ENCODE measurements at places on chromosomes 16 and 17.

DNA sequence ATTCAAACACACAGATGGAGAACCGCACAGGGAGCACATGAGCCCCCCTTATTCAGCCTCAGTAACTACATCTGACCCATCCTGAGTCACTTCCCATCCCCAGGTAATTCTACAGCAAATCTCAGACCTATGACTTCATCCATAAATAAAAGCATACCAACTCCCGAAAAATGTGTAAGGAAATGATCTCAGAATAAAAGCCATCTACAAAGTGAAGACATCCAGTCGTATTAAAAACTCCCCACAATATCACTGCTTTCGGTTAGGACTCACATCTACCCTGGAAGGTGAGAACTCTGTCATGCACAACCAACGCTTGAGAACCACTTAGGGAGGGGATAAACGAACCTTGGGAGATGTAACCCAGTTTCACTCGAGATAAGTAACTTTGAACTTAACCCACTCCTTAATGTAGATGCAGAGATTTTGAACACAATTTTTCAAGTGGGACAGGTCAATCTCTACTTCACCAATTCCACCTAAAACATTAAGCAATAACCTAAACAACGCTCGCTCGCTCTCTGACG lies 1.3 kb downstream of the USP36 start:
- DNase-seq, result no peak

DNA sequence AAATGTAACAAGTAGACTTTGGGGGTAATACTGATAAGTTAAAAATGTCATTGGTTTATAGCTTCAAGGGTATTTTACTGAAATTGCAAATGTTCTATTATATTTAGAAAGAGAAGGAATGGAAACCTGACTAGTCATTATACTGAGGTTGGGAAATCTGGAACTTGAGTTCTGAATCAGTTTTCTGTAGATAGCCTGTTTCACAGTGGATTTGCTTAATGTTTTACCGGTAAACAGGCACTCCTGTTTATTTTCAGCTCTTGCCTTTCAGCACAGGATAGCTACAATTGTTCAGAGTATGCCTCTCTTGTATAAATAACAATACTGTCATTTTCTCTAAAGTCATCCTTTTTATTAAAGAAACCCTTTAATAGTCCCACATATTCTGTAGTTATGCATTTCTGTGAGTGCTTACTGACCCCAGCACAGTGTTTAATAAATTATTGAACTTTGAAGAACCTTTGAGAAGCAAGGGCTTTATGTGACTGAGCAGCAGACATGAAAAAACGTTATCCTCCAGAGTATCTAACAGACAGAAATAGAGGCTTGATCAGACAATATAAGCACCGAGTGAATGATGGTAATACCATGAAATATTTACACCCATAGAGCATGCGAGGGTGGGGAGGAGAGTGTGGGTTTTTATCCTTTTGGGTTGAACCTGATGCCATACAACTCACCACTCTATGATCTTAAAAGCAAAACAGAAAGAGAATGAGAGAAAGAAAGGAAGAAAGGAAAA lies 58.2 kb downstream of the FTO start:
- DNase-seq, result no peak

DNA sequence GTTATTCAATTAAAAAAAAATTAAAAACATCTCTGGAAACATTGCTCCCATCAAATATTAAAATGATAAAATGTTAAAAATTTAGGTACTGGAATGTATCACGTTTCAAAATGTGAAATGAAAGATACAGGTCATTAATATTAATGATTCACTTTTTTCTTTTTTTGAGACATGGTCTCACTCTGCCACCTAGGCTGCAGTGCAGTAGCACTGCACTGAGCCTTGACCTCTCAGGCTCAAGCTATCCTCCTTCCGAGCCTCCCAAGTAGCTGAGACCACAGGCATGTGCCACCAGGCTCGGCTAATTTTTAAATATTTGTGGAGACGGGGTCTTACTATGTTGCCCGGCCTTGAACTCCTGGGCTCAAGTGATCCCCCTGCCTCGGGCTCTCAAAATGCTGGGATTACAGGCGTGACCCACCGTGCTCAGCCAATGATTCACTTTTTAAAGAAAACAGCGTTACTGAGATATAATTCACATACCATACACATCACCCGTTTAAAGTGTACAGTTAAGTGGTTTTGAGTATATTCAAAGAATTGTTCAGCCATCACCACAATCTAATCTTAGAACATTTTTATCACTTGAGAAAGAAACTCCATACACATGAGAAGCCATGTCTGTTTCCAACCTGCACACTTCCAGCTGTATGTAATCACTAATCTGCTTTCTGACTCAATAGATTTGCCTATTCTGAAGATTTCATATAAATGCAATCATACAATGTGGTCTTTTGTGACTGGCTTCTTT lies 19.1 kb upstream of the NETO2 start:
- no peak for DNase-seq

DNA sequence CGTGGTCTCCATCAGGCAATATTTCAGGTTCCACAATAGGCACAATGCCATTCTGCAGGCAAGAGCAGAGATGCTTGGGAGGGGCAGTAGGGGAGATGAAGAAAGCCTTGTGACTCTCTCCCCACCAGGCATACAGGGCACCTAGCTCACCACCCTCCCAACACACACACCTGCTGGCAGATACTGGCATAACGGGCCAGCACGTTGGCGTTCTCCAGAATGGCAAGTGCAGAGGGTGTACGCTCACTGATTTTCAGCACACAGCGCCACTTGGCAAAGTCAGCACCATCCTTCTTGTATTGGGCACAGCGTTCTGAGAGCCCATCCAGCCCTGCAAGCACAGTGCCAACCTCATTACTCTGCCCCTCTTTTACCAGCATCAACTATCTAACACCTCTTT lies 2.2 kb downstream of the ALDOC start:
- no peak for DNase-seq

DNA sequence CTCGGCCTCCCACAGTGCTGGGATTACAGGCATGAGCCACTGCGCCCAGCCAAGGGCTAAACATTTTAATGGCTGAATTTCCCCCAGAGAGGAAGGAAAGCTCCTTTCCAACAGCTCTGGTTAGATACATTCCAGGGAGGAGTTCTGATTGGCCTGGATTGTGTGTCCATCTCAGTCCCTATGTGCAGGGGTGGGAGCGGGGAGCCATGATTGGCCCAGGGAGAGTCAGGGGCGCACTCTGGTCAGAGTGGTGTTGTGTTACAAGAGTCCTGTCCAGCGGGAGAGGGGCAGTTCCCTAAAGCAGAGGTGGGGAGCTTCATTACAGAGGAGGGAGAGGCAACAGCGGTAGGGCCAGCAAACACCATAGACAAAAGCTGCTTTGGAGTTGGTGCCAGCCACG lies 75.0 kb downstream of the RAP1GAP2 start:
- no peak for DNase-seq

- no peak for DNase-seq
Observed at GRCh38 chr17:29505836-29506235, 61.0 kb downstream of the ABHD15 start.

GRCh38 chr16:4404967-4405696 lies 11.3 kb downstream of the CORO7 start:
- DNase-seq, result no peak

GRCh38 chr16:6031102-6031501 lies 933.5 kb upstream of the EEF2KMT start:
- no peak for DNase-seq

DNA sequence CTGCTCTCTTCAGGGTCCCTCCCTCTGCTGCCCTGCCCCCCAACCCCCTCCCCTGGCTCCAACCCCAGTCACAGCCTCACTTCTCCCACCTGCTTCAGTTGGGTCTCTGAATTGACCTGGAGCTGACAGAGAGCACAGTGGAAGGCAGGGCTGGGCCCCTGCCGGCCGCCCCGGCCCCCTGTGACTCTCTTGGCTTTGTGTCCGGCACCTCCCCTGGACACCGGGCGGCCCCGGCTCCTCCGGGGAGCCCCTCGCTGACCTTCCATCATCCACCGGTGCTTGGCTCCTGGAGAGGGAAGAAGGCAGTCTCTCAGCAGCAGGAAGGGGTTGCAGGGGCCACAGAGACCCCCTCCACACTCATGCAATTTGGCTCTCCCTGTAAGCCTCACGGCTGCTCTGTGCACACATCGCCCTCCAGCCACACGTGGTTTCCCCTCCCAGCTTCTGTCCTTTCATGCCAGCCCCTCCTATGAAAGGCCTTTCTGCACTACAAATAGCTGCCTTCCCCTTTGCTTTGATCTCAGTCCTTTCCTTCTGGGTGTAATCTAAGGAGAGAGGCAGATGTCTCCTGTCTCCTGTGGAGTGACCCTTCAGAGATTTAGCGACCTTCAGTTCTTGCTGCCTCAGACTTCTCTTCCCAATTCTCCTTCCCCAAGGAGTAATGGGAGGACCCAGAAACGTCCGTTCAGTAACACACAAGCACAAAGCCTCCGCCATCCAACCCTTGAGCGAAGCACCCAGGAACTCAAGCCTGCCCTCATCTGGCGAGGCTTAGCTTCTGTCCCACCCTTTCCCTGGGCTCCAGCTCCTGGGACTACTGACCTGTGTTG lies 8.3 kb downstream of the NKIRAS2 start:
- DNase-seq, result no peak

DNA sequence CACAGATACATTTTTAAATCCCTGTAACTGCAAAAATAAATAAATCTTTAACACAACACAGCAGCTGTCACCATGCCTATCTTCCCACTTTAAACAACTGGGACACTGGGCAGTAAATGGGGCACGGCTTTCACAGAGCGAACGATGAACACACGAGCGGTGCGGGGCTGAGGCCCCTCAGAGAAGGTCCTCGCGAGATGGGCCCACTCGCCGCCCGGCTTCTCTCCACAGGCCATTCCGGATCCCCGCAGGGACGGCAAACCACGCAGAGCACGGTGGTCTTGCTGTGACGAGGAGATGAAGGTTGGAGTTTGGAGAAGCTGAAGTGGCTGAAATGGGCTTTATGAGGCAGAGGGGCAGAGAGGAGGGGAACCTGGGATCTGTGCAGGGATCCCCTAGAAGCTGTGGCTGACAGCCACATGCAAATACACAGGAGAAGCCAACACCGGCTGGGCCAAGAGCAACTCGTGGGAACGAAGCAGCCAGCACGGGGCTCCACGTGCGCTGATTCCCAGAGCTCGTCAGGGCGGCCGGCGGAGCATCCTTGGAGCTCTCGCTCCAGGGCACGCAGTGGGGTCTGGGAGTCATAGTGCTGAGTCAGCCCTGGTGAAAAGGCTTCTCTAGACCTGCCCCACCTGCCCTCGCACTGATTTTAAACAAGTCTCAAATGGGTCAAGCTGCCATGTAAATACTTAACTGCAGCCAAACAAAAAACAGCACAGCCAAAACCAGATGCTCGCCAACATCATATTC lies 31.7 kb downstream of the CCDC57 start:
- DNase-seq, result no peak

DNA sequence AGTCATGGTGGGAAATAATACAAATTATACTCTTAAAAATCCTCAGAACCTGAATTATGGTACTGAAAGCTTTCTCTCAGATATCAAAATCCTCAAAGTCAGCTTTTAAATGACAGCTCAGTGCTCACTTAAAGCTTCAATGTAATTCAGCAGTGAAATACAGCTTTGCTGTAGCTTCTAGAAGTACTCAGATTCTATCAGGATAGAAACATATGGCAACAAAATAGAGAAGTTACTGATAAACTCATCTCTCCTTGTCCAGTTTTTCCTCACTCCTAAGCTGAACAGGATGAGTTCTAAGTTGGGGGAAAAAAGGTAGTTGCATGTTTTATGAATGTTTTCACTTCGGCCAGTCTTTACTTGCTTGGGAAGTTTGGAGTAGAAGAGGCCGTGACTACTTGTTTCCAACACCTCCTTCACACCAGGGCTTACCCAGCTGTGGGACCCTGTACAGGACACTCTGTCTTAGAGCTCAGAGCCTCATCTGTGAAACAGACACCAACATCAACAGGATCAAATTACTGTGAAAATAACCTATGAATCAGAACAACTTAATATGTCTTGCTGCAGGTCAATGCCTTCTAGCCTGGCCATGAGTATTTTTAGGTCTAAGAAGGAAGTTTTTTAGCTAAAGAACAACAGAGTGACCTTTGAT lies 30.2 kb downstream of the OGFOD1 start:
- DNase-seq, result no peak

- DNase-seq, result no peak
Observed at GRCh38 chr17:67992548-67993152, 3.6 kb downstream of the C17orf58 start.

DNA sequence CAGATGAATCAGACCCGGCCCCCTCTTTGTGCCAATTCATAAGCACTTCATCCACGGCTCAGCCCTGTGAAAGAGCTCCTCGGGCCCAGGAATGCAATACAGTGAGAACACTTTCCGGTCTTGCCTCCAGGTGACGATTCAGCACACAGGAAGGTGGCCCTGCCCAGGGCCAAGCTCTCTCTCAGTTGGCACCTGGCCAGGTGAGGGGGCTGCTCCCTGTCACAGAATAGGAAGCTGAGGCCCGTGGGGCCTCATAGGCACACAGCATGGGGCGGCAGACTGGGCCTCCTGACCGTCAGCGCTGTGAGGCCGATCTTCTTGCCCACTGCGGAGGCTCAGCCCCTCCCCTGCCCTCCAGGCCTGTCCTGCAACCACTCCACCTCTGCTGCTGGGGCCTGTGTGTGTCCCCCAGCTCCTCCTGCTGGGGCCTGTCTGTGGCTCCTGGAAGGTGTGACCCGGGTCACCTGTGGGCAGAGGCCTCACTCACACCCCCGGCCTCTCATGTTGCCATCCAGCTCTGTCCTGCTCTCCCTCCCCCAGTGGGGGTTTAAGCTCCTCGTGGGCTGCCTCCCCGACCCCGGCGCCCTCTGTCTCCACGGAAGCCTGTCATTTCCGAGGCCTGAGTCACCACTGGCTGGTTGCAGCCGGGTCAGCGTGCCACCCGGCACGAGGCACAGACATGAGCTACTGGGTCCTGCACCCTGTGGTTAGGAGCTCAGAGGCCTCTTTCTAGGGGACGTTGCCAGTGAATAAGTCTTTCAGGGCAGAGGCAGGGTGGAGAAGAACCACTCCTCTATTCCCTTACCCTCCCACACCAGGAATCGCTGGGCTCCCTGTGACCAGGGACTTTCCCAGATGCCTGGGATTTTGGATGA lies 114.4 kb downstream of the SEC14L1 start:
- DNase-seq, result no peak

DNA sequence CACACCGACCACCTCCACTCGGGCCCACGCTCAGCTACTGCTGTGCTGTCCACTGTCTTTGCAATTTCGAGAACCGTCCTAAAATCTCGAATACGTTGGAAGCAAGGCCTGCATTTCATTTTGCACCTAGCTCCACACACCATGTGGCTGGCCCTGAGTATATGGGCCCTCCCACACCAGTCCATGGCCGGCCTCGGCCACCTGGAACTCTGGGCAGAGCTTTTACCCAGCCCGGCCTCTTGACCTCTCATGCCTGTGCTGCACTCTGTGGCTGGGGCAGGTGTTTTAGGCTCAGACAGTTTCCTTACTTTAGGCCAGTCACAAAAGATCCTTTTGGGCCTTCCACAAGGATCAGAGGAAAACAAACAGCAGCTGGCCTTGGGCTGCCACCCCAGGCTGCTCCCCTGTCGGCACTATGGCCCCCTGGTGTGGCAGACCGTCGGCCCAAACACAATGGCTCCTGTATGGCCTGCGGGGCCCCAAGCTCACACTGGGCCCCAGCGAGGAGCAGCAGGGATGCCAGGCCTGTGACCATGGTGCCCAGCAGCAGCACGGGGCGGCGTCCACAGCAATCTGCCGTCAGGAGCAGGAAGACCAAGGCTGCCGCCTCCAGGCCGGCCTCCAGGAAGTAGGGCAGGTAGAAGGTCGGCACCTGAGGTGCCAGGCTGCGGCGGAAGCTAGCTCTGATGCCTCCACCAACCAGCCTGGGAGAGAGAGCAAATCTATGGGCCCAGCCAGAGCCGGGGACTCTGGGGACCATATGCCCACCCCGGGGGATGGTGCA lies 2.5 kb downstream of the SLC22A31 start:
- no peak for DNase-seq

GRCh38 chr16:71635632-71636031 lies 9.6 kb downstream of the MARVELD3 start:
- no peak for DNase-seq

Measured in caudate nucleus (tissue), 63 donors.